A673 (cell line): ENCODE measurements at places on chromosomes 11 and 22. TPM values are rescaled to one million over a fixed set of nuclear protein-coding genes. Genes with fewer than 3 reads are reported as not detected.

GDPD5 gene
- total RNA-seq, result 1.4 and 3.5 TPM in 2 replicates

MS4A14 gene
- total RNA-seq, result not detected in 2 replicates

- no peak for DNase-seq
Measured at GRCh38 chr11:35784699-35785098, 122.1 kb downstream of the TRIM44 start.

DNA sequence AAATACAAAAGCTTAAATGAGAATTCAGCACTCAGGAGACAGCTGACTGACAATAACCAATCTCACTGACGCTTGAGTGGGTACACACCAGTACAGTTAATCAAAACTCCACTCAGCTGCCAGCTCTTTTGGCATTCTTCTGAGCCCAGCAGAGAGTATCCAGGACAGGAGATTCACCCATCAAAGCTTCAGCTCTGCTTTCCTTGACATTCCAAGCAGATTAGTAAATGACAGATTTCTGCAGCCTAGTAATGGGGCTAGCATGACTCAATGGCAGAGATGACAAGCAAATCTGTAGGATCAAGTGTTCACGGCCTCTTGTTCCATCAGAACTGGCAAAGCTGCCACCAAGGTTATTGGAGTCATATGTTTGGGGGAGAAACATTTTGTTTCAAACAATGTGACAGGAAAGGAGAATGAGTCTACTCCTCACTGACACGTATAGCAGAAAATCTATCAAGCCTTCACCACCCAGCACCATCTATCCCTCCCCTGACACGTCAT, 420.0 kb downstream of the DYNC2H1 start:
- peak; percentile 58 for DNase-seq

DNA sequence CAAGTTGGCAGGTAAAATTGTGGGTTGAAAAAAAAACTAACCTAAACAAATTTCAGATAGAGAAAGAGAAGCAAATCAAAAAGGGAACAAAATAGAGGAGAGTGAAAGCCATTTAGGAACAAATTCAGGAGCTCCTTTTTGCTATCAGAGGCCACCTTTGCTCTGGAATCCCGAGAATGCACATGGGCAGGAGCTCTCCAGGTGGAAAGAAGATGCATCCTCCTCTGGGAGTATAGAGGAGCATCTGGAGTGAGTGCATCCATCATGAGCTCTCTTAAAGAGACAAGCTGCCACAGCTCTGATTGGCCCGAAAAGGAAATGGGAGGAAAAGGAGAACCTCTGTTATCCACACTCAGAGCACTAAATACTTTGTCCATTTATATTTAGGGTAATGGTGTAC, 26.3 kb downstream of the MRGPRX1 start:
- no peak for DNase-seq
